Esophagus muscularis mucosa (tissue), 4 donors: ENCODE measurements at places on chromosomes 12 and 14. TPM values are rescaled to one million over a fixed set of nuclear protein-coding genes. Genes with fewer than 3 reads are reported as not detected.

SERPINA3 gene
- total RNA-seq = 71.8 TPM

ACVR1B gene
- total RNA-seq = 14.1 TPM

C14orf39 gene
- 0.29 TPM for total RNA-seq

MYH6 gene
- not detected for total RNA-seq

GPN3 gene
- total RNA-seq = 28.2 TPM

CLEC2D gene
- total RNA-seq = 3.4 TPM

TSHR gene
- total RNA-seq = 0.17 TPM

APOF gene
- not detected for total RNA-seq

PRPH gene
- 9.9 TPM for total RNA-seq

ANG gene
- 22.0 TPM for total RNA-seq

- H3K4me3 ChIP-seq = no peak overlapping the region
These were observed 8.9 kb downstream of the FOXA1 start for GRCh38 chr14:37585971-37586796.

DNA sequence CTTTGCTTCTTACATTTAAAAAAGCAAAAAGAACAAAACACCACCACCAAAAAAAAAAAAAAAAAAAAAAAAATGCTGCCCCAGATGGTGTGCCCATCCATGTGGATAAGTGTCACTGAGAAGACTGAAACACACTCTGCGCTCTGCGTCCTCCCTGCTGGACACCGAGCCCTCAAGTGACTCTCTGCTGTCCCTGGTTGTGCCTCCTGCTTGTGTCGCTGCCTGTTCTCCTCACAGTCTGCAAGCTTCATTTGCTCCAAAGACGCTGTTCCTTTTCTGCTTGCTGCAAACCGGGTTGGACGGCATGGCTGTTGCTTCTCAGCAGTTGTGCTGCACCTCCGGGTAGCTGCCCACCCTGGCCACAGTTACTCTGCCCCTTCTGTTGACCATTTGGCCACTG is 276.2 kb upstream of the ATP2B1 start:
- H3K4me1 ChIP-seq = peaks cover 4% of the 10 kb centered on the region
- no peak overlapping the region for H3K27ac ChIP-seq
- H3K4me3 ChIP-seq = no peak overlapping the region
- no peaks in the 10 kb centered on the region for H3K27me3 ChIP-seq
- no peak for DNase-seq

GRCh38 chr12:52947738-52948423 is 1.0 kb upstream of the KRT18 start:
- peaks cover 17% of the 10 kb centered on the region for H3K27me3 ChIP-seq
- H3K36me3 ChIP-seq = no peaks in the 10 kb centered on the region

DNA sequence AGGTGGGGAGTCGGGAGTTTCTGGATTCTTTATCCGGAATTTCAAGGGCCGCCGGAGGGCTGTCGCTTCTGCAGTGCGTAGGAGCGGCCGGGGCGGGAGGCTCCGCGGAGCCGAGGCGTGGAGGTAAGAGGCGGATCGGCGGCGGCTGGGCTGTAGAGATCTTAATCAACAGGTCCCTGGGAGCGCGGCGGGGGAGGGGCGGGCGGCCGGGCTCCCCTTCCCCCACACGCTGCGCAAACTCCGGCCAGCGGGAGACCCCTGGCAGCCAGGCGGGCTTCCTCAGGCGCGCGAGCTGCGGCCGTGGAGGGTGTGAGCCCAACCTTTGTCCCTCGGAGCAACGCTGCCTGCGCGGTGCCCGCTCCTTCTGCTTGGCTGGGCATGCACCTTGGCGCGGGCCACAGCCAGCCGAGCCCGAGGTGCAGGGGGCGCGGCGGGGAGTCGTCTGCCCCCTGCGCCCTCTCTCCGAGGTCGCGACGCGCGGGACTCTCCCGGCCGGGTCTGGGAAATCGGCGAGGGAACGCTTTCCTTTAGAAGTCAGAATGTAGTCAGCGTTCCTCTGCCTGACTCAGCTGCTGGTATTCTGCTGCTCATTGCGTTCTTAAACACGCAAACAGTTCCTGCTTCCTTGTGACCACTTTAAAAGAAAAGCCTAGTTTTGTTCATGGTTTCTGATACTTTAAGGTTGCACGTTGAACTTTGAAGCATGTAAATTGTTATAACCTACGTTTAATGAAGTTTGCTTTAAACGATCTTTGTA is at the start of gene PALS1:
Gene PALS1 (plus strand): TSS at position 25 of the 757 bp plus-strand sequence. CDS start 37,736 bp downstream, outside the sequence.
- no peaks in the 10 kb centered on the region for H3K36me3 ChIP-seq
- peaks cover 50% of the 10 kb centered on the region for H3K4me1 ChIP-seq
- peak within 1 kb of the TSS; percentile 99 for H3K27ac ChIP-seq

DNA sequence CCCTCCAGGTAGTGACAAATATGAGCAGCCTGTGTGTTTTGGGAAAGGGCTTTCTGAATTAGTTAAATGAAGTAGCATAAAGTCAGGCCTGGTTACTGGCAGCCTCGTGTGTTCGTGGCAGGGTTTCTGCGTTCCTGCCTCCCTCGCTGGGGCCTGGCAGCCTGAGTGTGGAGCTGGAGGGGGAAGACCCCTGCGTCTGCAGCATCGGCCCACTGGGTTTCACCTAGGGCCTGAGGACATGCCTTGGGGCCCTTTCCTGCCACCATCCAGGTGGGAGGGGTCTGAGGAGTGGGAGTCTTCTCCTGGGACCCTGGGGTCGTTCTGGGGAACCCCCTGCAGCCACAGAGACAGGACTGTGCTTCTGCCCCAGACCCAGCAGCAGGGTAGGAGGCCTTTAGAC is 20.4 kb upstream of the AMN start:
- H3K27ac ChIP-seq = no peak overlapping the region
- no peak overlapping the region for H3K4me3 ChIP-seq
- H3K36me3 ChIP-seq = peaks cover 10% of the 10 kb centered on the region
- no peaks in the 10 kb centered on the region for H3K27me3 ChIP-seq
- H3K4me1 ChIP-seq = no peaks in the 10 kb centered on the region

- no peak overlapping the region for H3K4me3 ChIP-seq
- H3K27me3 ChIP-seq = no peaks in the 10 kb centered on the region
- H3K27ac ChIP-seq = no peak overlapping the region
- peaks cover 7% of the 10 kb centered on the region for H3K4me1 ChIP-seq
- no peaks in the 10 kb centered on the region for H3K36me3 ChIP-seq
- DNase-seq = no peak
These were observed 580.9 kb downstream of the DIO2 start for GRCh38 chr14:79630288-79630960.

- no peaks in the 10 kb centered on the region for H3K27me3 ChIP-seq
- DNase-seq = no peak
- H3K27ac ChIP-seq = peak overlapping the region; percentile 86
- H3K4me3 ChIP-seq = no peak overlapping the region
- no peaks in the 10 kb centered on the region for H3K36me3 ChIP-seq
These were observed 72.5 kb downstream of the ITPK1 start for GRCh38 chr14:93042968-93043940.

GRCh38 chr12:50665170-50665569 is 98.7 kb upstream of the ATF1 start:
- H3K27me3 ChIP-seq = no peaks in the 10 kb centered on the region
- no peak for DNase-seq
- no peak overlapping the region for H3K4me3 ChIP-seq
- H3K27ac ChIP-seq = no peak overlapping the region
- H3K36me3 ChIP-seq = no peaks in the 10 kb centered on the region

DNA sequence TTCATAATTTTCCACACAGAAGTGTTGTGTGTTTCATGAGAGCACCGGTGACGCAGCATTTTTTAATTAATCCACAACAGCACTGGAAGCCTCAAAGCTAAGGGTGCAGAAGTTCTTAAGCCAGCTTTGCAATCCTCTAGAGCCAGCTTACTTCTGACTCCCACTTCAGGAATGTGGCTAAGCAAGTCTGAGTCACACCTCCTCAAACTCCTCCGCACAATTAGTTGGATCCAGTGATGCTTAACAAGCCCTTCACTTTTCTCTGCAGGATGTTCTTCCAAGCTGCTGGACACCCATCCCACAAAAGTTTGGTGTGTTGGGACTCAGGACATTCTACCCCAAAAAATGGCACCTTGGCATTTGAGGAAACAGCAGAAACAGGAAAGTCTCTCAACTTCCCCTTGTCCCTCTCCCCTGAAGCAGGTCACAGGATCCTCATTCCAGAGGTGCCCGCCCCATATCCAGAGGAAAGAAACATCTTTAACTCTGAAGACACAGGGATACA is 210.0 kb downstream of the PPM1H start:
- peak overlapping the region; percentile 3 for H3K27ac ChIP-seq
- no peaks in the 10 kb centered on the region for H3K27me3 ChIP-seq
- peaks cover 22% of the 10 kb centered on the region for H3K4me1 ChIP-seq
- DNase-seq = no peak
- H3K4me3 ChIP-seq = no peak overlapping the region
- H3K36me3 ChIP-seq = no peaks in the 10 kb centered on the region

GRCh38 chr14:68468437-68469207 is 324.2 kb downstream of the ZFP36L1 start:
- peaks cover 5% of the 10 kb centered on the region for H3K4me1 ChIP-seq
- no peaks in the 10 kb centered on the region for H3K27me3 ChIP-seq
- H3K36me3 ChIP-seq = no peaks in the 10 kb centered on the region
- H3K4me3 ChIP-seq = no peak overlapping the region
- peak; percentile 82 for DNase-seq

GRCh38 chr12:24852420-24852819 is 96.5 kb downstream of the BCAT1 start:
- no peak overlapping the region for H3K4me3 ChIP-seq
- no peak for DNase-seq
- no peaks in the 10 kb centered on the region for H3K27me3 ChIP-seq
- no peak overlapping the region for H3K27ac ChIP-seq

- no peaks in the 10 kb centered on the region for H3K36me3 ChIP-seq
- H3K4me3 ChIP-seq = no peak overlapping the region
- peaks cover 9% of the 10 kb centered on the region for H3K4me1 ChIP-seq
- H3K27ac ChIP-seq = no peak overlapping the region
- H3K27me3 ChIP-seq = no peaks in the 10 kb centered on the region
- DNase-seq = no peak
These were observed 20.2 kb upstream of the ESRRB start for GRCh38 chr14:76355771-76356170.

- no peaks in the 10 kb centered on the region for H3K27me3 ChIP-seq
- H3K4me1 ChIP-seq = peaks cover 32% of the 10 kb centered on the region
- peak overlapping the region; percentile 67 for H3K4me3 ChIP-seq
These were observed 421 bp downstream of the FCF1 start for GRCh38 chr14:74713395-74713735.

- no peak for DNase-seq
- H3K27ac ChIP-seq = no peak overlapping the region
- H3K36me3 ChIP-seq = no peaks in the 10 kb centered on the region
- H3K27me3 ChIP-seq = no peaks in the 10 kb centered on the region
These were observed 57.6 kb downstream of the POLR3B start for GRCh38 chr12:106415134-106415533.

- no peak overlapping the region for H3K27ac ChIP-seq
- H3K27me3 ChIP-seq = no peaks in the 10 kb centered on the region
- H3K36me3 ChIP-seq = no peaks in the 10 kb centered on the region
- no peak overlapping the region for H3K4me3 ChIP-seq
These were observed 24.3 kb downstream of the ANG start for GRCh38 chr14:20712904-20713303.
